ENCODE measurements at places on chromosomes 7 and 10.

DNA sequence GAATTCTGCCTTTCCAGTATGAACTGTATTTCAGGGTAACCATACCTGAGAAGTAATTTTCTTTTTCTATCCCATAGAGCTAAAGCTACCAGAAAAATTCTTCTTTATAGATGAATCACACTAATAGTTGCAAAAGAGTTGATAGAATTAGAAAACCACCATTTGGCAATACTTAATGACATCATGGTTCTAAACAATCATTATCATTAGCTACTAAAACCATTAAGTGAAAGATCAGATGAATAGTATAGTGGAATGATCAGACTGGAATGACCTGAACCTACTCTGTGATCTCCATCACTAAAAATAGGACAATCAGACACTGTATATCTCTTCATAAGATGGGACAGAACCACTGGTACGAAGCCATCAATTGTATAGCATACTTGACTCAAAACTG lies 19.8 kb upstream of the ZC3HAV1L start:
- no peak for DNase-seq

- DNase-seq = no peak
These were observed 76.7 kb downstream of the ZEB1 start for GRCh38 chr10:31395695-31396094.

DNA sequence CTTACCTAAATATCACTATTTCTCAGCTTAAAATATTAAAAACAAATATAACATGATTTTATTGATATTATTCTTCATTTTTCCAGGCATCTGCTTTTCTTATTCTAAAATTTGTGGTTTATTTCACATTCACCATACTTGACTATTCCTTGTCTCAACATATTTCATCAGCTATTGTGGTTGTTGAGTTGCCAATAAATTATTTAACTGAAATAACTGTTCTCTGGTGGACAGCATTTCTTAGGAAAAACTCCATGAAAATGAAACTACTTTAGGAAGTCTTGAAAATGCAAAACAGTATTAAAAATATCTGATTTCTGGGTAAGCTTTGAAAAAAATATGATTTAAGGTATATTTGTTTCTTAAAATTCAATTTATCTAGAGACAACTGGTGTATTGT lies 122.9 kb upstream of the SEMA3A start:
- no peak for DNase-seq

GRCh38 chr7:85516675-85517074 lies 329.8 kb upstream of the SEMA3D start:
- no peak for DNase-seq

- no peak for DNase-seq
These were observed 1040.9 kb downstream of the GRM8 start for GRCh38 chr7:126211875-126212274.

DNA sequence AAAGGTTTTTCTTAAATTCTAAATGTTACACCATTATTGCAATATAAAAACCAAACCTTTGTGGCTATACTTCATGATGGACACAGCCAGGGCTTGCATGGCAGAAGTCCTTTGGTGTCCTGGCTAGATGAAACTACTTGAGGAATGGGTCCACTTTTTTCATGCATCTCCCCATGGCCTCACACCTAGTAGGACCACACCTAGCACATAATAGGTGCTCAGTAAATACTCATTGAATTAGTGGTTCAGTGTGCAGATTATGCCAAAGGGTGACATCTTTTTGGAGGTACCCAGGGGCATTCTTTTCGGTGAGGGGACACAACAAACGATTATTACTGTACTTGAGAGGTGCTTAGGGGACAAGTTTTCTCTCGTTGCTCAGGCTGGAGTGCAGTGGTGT lies 20.7 kb upstream of the SRGN start:
- no peak for DNase-seq

GRCh38 chr10:112307358-112308124 lies 24.3 kb downstream of the TECTB start:
- no peak for DNase-seq

- no peak for DNase-seq
These were observed 226.4 kb upstream of the KLF14 start for GRCh38 chr7:130960208-130960988.

- DNase-seq = no peak
These were observed 130.1 kb downstream of the ELMO1 start for GRCh38 chr7:37318541-37318940.

GRCh38 chr10:132144086-132144485 lies 42.7 kb upstream of the DPYSL4 start:
- DNase-seq = no peak

DNA sequence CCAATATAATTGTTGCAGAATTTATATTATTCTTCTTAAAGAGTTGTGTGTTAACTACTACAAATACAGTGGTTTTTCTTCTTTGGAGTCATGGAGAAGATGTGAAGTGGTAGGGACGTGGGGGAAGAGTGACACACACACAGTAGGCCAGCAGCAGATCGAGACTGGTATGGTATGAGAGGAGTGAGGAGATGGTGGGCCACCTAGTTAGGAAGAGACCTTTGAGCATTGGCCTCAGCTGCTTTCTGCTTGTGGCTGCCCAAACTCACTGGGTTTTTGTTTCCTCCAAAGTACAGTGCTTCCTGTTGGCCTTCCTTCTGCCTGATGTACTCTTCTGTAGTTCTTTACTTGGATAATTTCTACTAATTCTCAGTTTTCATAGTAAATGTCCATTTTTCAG lies 14.6 kb downstream of the VCL start:
- DNase-seq = no peak

DNA sequence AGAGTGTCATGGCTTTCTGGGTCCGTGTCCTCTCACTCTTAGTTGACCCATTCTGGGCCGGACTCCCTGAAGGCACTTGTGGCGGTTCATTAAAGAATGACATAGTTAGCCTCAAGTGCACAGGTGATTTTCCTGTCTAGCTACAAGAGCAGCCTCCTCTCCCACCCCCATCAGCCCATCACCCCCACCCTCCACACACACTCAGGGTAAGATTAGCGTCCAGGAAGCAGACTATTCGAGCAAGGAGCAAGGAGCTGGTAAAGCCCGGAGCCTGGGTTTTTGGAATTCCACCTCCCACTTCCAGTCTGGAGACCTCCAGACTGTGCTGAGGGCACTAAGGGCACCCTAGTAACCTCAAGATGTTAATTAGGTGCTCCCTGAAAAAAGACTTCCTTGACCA lies 39.5 kb downstream of the TACR2 start:
- DNase-seq = no peak

DNA sequence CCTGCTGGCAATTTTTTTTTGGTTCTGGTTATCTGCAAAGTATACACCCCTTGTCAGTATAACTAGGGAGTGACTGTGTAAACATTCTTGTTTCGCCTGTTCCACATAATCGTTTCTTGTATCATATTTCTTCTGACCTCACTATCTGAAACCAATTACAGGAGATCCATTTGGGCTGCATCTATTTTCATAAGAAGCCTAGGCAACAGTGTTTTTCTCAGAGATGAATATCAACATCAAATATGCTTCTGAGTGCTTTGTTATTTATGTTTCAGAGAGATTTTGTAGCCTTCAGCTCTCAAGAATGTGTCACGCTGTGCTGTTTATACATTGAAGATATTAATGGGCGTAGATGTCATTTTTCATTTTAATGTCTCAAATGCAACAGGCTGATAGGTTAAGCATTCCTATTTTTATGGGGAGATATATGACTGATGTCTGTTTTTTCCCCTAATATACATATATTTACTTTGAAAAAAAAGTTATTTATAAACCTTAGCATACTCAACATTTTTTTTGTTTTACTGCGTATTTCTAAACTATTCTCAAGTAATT lies 115.5 kb downstream of the FOXP2 start:
- no peak for DNase-seq
